Stimulated activated CD4-positive, alpha-beta T cell treated with anti-CD3 and anti-CD28 coated beads, Interleukin-1b, Interleukin-23, amount 100 ng/mL, for 1 hour (primary cell): ENCODE measurements at places on chromosomes 1 and 21.

GRCh38 chr1:67747671-67748546, 62.9 kb downstream of the GADD45A start:
- DNase-seq: no peak

GRCh38 chr1:92949937-92950817, 11.1 kb downstream of the DIPK1A start:
- DNase-seq: no peak

GRCh38 chr1:185442050-185442449, 125.0 kb upstream of the IVNS1ABP start:
- no peak for DNase-seq

GRCh38 chr21:38918607-38919346, 113.0 kb downstream of the ETS2 start:
- DNase-seq: no peak

GRCh38 chr1:205072286-205072685, 12.0 kb downstream of the TMEM81 start:
- no peak for DNase-seq

- no peak for DNase-seq
Measured at GRCh38 chr21:29601047-29601446, 302.3 kb downstream of the BACH1 start.

DNA sequence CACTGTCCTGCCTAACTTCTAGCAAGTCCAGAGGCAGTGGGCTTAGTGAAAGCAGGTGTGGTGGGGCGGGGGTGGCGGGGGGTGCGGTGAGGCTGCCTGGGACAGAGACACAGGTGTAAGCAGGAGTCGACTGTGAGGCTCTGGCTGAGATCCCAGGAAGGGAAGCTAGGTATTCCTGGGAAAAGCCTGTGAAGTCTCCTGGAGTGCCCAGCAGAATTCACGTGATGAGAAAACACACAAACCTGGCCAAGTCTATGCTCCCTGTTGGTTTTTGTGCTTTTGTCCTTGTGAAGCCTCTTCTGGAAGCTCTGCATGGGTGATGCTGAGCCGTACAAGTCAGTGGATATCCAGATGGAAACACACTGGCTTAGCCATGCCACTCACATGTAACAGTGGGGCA, 5.3 kb downstream of the GALNT2 start:
- DNase-seq: no peak

DNA sequence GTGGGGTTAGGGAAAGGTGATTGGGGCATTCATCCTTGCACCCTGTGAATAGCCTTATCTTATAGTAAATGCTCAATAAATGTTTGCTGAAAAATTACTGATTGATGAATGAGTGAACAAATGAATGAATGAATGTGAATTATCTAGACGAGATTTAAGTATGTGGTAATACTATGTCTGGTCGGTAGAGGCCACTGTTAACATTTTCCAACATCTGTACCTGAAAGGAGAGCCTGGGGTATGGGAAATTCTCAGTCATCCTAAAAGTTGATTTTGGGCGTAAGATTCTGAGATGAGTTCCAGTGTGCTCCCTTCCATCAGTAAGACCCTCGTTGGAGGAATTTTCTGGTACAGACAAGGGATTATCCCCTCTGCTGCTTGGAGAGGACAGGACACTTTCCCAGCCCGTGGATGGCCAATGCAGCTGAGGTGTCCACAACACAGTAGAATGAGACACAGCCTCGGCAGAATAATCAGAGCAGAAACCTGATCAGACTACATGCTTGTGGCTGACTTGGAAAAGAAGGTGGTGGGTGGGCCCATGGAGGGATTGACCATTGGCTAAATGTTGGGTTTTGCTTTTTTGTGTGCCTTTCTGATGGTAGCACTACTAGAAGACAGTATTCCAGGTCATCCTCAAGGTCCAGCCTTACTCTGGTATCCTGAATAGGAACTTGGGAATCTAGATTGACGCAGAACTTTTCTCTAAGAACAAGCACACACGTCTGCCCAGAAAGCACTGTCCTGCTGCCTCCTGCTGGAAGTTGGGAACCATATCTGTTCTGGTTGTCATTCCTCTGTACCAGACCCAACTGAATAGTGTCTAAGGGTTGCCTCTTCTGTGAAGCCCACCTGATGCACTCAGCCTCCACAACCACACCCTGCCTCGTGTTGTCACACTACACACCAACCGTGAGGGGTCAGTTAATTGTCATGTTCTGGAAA, 262.0 kb downstream of the TNR start:
- DNase-seq: no peak

DNA sequence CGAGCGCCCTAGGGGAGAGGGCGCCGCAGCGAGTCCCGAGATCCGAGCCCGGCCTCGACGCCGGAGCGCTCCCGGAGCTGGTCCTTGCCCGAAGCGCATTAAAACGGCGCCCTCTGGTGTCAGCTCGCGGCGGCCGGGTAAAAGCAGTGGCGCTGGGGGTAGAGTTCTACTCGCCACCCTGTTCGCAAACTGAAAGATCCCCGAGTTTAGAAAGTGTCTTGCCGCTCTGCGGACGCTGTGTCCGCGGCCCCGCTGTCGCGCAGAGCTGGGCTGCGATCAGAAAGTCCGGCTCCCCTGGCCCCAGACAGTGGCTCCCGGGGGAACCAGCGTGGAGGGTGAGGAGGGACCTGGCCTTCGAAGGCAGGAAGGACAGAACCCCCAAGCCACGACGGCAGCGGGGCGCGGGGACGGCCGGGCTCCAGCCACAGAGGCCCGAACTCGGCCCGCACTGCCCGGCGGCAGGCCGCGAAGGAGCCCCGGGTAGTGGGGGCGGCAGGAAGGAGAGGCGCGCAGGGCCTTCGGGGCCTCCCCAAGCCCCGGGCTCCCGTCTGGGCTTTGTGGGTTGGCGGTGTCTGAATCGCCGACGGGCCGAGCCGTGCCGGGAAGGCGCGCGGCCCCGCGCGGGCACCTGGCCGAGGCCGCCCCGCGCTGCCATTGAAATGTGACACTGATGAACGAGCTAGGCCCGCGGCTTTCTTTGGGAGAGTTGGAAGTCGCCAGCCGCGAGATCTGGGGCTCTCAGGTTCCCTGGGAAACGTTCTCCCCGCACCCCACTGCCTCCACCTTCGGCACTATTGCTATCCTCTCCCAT, 39.1 kb upstream of the NFIA start:
- peak; percentile 50 for DNase-seq

DNA sequence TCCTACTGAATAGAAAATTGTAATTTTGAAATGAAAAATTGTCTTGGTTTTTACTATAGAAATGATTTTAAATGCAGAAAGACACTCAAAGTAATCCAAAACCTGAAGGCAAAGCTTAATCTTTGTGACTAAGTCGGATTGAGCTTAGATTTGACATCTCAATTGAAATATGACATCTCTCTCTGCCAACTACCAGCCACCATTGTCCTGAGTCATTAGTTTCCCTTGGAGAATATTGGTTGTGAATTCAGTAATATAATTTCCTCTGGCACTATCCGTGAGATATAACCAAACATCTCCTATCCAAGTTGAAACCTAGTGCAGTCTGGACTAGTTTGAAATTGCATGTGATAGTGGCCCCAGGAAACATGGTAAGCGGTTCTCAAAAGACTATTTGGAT, 37.1 kb downstream of the PLA2G4A start:
- no peak for DNase-seq

DNA sequence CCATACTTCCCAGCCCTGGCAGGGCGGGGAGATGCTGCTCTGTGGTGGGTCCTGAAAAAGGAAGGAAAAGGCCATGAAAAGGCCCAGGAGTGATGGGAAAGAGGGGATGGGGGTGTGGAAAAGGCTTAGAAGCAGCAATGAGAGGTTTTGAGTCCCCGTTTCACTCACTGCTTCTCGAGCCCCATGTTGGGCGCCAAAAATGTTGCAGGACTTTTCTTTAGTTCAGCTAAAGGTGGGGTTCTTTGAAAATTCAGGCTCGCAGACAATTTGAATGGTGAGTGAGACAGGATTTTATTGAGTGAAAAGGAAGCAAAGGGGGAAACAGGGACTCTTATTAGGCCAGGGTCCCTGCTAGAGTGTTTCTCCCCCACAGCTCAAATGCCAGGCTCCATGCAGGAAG, 93.1 kb downstream of the MRPS6 start:
- DNase-seq: no peak

DNA sequence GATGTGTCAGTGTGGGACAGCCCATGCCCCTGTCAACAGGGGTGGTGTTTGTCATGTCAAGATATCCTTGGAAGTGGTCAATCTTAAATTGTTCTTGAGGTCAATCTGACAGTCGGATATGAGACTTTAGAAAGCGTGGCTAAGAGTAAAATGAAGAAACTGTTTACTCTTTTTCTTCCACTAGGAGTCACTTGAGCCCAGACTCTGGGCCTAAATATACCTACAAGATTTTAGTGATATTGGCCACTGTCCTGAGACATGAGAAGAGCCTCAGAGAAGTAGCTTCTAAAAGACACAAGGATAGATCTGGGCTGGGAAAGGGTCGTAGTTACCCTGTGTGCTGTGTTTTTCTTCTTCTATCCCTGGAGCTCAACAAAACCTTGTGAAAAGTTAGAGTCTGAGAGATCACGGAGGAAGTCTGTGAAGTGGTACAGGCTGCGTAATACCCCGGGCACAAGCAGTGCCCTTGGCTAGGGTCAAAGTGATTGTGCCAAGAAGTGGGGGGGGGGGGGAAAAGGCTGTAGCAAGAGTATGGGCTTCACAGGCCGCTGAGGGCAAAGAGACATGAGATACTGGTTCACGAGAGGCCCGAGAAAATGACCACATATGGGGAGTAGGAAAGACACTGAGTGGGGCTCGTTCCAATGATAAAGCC, 355.2 kb upstream of the GREM2 start:
- no peak for DNase-seq

- DNase-seq: no peak
Measured at GRCh38 chr1:31771891-31772668, 7.9 kb upstream of the ADGRB2 start.

GRCh38 chr21:28150778-28151177, 841.9 kb downstream of the LTN1 start:
- DNase-seq: no peak

- DNase-seq: no peak
Measured at GRCh38 chr21:33797565-33797964, 118.0 kb downstream of the ATP5PO start.

DNA sequence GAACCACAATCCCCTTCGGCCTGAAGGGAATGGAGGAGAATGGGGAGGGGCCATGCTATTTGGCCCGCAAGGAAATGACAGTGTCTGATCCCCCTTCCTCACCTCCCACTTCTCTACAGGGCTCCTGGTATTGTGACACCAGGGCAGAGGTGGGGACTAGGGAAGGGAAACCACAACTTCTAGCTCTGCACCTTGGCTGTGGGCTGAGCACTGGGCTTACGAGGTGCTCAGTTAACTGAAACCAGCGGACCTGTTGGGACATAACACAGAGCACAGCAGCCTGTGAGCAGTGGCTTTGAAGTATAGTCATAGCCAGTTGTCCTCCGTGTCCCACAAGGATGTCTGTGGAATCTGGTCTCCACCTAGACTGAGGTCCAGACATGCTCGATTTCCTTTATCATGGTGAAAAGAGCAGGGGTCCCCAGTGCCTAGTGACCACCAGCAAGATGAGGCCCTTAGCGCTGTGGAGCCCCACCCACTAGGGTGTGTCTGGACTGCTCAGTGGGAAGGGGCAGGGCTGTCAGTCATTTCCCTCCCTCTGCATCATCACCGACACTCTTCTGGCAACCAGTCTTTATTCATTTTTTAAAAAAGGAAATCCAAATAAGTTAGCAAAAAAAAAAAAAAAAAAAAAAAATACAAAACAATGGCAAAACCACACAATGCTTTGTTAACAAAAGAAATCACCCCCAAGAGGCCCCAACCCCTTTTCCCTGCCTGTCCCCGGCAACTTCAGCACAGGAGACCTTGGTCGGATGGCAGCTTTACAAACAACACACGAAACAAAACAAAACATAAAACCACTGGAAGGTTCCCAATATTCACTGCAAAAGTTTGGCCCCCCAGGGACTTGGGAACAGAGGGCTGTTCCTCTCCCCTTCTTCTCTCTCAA, 3.0 kb downstream of the MYOG start:
- DNase-seq: no peak

DNA sequence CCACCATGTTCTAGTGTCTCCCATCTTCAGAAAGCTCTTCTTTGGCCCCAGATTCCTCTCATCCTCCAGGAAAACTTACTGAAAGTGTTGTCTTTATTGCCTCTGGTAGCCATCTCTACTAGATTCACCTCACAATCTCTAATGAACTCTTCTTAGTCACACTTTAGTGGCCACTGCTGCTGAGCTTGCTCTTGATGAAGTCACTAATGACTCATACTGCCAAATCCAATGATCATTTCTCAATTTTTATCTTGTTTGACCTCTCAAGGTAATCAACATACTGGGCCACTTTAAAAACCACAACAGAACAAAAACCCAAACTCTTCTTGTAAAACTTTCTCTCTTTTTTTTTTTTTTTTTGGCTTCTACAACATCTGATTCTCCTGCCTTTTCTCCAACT, 196.4 kb downstream of the LHX8 start:
- DNase-seq: no peak

GRCh38 chr1:151325231-151325630, 2.0 kb downstream of the PI4KB start:
- no peak for DNase-seq

DNA sequence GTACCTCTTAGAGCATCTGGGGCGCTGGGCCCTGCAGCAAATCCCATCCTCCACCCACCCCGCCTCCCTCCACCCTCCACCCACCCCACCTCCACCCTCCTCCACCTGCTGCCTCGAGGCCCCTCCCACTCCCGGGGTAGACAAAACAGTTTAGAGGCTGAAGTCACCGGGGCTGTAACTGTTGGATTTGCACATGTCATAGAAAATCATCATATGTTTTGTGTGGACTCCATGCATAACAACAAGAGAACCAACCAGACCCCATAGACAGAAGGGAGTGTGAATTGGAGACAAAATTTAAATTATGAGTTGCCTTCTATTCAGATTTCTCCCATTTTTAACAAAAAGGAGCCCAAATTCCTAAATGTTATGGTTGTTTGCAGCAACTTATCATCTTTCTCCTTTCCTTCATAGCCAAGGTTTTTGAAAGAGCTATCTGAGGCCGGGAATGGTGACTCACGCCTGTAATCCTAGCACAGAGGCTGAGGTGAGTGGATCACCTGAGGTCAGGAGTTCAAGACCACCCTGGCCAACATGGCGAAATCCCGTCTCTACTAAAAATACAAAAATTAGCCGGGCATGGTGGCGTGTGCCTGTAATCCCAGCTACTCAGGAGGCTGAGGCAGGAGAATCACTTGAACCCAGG, 28.2 kb upstream of the LGALS8 start:
- no peak for DNase-seq
